ENCODE measurements at places on chromosomes 2 and 18.

- no peak for DNase-seq
These were observed 54.7 kb upstream of the RIOK3 start for GRCh38 chr18:23398401-23398800.

DNA sequence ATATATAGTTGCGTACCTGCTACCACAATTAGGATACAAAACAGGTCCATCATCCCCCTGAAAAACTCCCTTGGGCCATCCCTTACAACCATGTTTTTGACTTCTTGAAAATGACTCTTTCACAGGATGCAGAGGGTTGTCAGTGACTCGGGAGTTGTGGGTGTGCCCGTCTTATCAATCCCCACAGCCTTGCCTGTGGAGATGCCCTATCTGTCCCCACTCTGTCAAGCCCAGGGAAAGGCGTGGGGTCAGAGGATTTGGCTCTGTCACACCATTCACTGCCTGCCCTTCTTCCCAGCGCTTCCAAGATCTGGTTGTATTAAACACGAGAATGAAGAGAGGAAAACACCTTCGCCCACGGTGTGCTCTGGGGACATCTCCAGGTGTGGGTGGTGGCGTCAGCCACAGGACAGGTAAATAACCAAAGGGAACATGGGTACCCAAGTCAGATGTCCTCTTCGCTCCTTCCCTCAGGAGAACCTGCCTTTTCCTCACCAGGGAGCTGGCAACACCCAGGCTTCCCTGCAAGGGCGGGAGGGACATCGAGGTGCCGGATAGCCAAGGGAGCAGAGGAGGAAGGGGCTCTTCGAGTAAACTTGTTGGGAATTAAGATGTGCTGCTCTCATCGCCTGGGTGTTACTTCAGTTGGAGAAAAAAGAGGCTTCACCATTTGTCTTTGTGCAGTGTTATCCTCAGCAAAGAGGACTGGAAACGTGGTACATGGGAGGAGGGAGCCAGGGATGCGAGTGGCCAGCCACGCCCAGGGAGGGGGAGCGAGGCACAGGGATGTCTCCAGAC lies 100.3 kb downstream of the B3GNT2 start:
- no peak for DNase-seq

DNA sequence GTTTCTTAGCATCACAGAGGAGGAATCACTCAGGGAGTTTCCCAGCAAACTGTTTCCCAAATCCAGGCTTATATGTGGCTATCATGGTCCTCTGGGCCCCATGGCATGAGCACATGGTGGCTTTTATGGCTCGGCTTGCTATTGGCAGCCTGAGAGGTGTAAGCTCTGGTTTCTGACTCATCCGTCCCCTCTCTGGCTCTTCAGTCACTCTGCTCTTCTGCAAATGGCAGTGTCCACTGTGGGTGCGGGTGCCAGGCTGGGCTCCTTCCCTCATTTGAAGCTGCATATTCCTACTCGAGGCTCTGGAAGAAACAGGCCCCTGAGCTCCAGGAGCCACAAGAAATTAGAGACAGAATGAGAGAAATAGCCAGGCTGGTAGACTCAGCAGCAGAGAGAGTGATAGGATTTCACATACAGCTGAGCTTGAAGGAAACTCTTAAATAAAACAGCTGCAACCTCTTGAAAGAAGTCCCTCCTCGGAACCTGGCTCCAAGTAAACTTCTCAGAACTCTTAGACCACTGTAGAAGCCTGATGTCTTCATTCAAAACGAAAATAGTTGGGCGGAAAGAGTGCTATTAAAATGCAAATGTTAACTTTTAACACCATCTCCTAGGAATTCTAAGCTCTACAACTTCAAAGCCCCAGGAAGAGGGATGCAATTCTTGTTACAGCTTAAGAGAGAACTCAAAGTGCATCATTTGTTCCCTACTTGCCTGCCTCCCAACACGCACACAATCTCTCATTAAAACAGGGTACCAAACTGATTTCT lies 212.6 kb upstream of the SP5 start:
- no peak for DNase-seq

GRCh38 chr2:10732924-10733565 lies 11.6 kb downstream of the ATP6V1C2 start:
- no peak for DNase-seq

- no peak for DNase-seq
These were observed 305.2 kb downstream of the CDH2 start for GRCh38 chr18:27871726-27872125.

GRCh38 chr18:51813740-51814139 lies 526.3 kb upstream of the DCC start:
- DNase-seq = no peak

DNA sequence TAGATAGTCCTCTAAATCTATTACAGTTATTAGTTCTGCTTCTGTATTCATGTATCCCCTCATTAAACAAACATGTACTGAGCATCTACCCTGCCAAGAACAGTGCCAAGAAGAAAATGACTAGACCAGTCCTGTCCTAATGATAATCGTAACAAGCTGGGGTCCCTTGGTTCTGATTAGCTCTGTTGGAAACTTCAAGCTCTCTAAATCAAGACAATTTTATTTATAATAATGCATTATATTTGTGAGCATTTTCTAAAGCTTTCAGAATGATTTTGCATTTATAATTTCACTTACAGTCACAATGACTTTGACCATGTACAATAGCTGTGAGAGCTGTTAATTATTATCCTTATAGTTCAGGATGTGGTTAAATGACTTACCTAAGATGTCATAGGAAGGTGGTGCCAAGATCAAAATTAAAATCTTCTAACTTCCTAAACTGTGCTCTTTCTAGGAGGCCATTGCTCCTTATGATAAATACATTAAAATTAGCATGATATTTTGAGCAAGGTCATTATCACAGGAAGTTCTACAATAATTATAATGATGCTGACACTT lies 336.5 kb upstream of the SLC39A10 start:
- DNase-seq = no peak

GRCh38 chr18:61435064-61435652 lies 101.9 kb downstream of the CDH20 start:
- no peak for DNase-seq

- DNase-seq = no peak
These were observed 155.6 kb downstream of the TTC27 start for GRCh38 chr2:32783469-32783868.

- DNase-seq = no peak
These were observed 103.4 kb downstream of the ZFP36L2 start for GRCh38 chr2:43123028-43123427.

- no peak for DNase-seq
These were observed 3.8 kb downstream of the CD28 start for GRCh38 chr2:203710226-203710625.

GRCh38 chr18:51426996-51427395 lies 229.5 kb upstream of the MEX3C start:
- no peak for DNase-seq

DNA sequence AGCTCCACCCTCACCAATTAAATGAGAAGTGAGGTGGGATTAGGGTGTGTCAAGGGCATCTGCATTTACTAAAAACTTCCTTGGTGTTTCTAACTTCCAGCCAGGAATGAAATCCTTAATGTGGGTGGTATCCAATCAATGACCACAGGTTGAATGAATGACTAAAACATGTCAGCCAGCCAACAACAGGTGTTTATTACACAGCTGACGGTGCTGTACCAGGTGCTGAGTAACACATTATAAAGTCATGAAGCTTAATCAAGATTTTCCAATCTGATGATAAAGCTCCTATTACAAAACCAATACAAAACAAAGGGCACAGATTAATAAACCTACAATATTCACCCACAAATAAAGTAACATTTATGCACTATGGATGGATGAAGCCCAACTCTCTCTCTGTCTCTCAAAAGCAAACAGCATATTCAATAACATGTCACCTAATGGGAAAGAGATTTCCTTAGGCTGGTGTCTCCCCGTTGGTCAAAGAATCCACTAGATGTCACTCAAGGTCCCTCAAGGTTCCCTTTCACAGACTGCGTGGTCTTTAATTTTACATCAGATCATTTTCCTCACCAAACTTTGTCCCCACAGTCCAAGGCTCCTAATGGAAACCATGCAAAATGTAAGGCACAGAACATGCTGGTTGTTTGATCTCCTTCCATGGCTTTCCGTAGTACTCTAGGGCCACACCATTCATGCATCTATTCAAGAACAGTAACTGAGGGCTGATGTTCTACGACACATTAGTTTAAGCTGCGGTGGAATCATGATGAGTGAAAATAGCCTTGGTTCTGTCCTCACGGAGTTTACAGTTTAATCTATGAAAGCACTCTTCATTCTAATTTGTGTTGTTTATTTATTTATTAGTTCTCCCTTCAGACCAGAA lies 6.4 kb upstream of the PTPN4 start:
- DNase-seq = no peak

DNA sequence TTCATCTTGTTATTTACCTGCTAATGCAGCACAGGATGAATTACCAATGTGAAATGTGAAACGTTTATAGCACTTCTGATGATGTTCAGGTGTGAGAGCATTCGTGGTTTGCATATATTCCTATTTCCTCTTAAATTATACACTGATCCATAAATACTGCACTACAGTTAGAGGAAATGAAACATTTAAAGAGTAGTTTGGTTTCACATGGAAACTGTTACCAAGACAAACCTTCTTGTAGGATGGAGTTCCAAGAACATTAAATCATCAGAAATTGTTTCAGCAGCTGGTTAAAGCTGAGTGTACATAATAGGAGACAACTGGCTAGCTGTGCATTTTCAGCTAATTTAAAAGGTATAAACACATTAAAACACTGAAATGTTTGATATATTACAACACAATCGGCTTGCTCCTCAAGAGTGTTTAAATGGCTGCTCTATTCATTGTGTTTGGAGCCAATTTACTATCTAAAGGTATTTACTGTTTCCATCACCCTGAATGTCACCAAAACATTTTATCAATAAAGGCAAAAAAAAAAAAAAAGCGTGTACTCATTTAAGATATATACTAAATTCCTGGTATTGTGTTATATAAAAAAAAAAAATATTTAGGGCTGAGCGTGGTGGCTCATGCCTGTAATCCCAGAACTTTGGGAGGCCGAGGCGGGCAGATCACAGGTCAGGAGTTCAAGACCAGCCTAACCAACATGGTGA lies 100.6 kb downstream of the DYM start:
- DNase-seq = no peak

DNA sequence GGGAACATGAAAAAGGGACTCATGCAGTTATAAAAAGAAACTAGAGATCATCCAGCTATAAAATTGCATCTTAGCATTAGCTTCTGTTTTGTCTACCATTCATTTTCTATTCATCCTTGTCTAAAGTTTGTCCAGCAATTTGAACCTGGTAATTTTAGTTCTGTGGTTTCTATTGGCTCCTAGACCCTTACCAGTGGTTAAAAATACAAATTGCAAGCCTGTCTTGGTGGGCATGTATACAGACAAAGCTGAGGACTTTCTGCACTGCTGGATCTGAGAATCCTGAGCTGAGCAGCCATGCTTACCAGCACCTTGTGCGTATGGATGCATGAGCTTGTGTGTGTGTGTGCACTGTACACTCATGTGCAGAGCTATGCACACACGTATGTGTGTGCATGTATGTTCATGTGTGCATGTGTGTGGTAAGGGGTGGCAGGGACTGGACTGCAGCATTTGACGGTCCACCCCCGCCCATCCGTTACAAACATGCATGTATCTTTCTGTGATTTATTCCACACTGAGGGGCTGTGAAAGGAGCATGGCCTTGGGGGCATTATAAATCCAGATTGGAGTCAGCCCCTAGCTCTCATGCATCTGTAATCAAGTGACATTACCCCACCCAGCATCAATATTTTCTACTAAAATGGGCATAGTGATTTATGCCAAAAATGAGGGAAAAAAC lies 144.7 kb downstream of the FAM210A start:
- no peak for DNase-seq

- no peak for DNase-seq
These were observed 13.2 kb upstream of the RNF103 start for GRCh38 chr2:86636842-86637241.

- DNase-seq = no peak
These were observed 11.3 kb downstream of the SPR start for GRCh38 chr2:72898585-72898906.

DNA sequence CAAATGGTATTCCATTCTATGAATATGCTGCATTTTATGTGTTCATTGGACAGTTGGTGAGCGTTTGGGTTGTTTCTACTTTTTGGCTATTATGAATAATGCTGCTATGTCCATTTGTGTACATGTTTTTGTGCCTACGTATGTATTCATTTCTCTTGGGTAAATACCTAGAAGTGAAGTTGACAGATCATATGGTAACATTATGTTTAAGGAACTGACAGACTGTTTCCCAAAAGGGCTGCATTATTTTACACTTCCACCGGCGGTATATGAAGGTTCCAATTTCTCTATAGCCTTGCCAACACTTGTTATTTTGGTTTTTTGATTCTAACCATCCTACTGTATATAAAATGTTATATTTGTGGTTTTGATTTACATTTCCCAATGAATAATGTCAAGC lies 703.9 kb upstream of the CDH2 start:
- DNase-seq = no peak

- DNase-seq = no peak
These were observed 73.2 kb upstream of the GPC1 start for GRCh38 chr2:240362216-240362755.

DNA sequence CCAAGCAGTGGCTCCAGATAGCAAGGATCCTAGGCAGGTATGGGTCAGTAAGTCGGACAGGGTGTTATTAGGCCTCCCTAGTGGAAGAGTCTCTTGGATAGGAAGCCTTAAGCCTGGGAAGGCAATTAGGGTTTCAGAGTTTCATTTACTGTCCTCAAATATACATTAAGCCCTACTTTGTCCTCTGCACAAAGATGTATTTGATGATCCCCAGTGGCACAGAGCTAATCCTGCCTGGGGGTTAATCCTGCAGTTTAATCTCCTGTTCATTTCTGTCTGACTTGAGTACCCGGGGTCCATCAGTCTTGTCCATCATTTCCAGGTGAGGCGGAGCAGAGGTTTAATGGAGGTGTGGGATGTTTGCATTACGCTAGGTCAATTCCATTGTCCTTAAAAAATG lies 62.0 kb downstream of the MTCL1 start:
- DNase-seq = peak; percentile 83

DNA sequence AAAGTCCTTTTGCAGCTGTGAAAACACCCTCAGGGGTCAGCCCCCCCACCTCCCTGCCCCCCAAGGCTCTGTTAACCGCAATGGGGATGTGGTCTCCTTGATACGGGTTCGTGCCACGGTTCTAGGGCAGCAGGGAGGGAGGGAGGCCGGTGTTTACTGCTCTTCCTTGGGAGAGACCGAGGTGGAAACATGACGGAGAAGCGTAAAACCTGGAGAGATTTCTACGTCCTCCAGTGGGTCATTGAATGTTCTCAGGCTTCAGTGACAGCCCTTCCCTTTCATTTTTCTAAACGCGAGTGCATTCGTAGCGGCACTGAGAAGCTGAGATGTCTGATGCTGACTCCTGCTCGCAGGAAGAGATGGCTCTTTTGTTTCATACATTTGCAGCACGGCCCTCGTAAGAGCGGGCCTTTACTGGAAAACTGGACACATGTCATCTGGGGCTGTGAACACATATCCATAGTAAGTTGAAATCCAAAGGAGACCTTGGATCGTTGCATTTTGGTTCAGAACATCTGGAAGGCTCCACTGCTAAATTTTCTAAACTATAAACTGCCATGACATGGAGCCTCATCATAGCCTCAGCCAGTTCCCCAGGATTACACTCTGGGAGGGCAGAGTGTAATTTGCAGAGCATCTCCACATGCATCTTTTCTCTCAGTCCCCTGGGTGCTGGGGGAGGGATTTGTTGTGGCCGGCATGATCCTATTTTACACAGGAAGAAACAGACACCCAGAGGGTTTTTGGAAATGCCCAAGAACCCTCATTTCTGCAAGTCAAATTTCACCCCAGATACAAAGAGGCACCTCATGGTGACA lies 40.6 kb upstream of the HDAC4 start:
- no peak for DNase-seq
